SW 1271 (cell line): ENCODE measurements at places on chromosomes 11 and 22.

DNA sequence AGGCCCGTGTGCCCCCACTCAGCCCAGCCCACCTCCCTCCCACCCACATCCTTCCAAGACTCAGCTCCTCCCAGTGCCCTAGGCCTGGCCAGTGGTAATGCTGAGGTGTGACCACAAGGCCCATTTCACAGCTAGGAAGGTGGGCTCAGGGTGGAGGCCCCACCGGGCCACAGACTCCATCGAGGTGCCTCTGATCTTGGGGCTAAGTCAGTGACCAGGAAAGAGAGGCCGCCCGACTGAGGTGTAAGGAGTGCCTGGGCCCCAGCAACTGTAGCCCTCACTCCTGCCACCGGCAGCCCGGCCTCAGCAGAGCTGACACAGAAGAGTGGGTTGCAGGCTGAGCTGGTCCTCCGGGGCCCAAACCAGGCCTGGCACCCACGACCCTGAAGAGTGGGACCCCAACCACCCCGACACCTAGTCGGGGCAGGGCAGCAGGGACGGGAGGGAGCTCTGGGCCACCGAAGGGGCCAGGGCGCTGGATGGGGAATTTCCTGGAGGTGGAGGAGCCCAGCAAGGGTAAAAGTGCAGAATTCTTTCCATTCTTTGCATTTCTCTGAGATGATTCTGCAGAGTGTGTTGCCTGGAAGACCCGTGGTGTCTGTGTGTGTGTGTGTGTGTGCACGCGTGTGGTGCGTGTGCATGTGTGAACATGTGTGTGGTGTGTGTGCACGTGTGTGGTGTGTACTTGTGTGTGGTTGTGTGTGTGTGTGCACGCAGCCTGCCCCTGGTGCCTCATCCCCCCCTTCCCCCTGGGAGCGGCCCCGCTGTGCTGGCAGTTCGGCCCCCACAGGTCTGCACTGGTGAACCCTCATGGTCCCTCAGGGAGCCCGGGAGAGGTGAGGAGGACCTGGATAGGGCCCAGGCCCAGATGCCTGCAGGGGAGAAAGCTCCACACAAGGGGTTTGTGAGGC lies 8.3 kb upstream of the PIM3 start:
- DNase-seq = peak; percentile 65

- peak; percentile 45 for DNase-seq
These were observed 33.6 kb downstream of the TMEM184B start for GRCh38 chr22:38239101-38239761.

- no peak for DNase-seq
These were observed 929.5 kb upstream of the CCDC90B start for GRCh38 chr11:84215672-84216071.

- no peak for DNase-seq
These were observed 113.3 kb upstream of the FAT3 start for GRCh38 chr11:92111287-92111686.

GRCh38 chr22:39574779-39575551 lies 4.4 kb downstream of the CACNA1I start:
- peak; percentile 69 for DNase-seq
